ENCODE measurements at places on chromosomes 11 and 22.

- DNase-seq = no peak
These were observed 34.7 kb downstream of the CHRDL2 start for GRCh38 chr11:74696500-74696899.

DNA sequence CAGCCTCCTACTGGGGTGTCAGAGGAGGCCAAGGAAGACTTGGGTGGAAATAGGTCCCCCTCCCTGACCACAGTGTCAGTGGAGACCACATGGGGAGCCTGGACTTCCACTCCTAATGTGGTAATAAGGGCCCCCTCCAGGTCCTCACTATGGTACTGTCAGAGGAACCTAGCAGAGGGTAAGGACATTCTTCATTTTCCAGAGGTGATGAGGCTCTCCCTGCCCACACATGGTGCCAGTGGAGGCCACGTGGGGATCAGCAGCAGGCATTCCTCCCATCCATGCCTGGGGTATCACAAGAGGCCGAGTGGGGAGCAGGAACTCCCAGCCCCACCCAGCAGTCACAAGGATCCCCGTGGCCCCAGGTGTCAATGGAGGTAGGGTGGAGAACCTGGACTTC, 6.5 kb upstream of the CLDN5 start:
- no peak for DNase-seq

DNA sequence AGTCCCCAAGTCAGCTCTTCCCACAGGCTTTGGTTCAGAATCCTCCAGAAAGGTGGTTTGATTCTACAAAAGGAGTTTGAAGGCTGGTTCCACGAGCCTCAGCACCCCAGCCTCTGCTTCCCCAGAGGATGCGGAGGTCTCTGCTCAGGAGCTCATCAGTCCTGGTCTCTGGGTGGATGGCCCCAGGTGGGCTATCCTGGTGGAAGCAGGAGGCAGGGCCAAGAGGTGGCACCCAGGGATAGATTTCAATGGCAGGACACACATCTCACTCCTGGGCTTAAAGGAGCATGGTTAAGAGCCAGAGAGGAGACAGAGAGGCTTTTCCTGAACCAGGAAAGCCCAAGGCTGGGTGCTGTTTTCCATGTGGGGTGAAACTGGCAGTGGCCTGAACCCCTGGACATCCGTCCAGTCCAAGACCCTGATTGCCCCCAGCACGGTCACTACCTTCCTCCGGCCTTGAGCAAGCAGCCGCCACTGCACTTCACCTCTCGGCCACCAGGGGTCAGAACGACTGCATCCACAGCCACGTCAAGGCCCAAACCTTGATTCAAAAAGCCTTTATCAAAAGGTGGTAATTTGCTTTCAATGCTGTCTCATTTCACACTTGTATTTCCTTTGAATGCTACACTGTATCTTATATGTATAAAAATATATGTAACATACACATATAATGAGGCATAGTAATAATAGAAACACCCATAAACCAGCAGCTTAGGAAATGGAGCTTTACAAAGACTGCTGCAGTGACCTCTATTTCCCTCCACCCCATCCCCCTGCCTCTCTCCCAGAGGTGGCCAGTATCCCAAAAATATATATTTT, 19.3 kb upstream of the FXYD2 start:
- peak; percentile 76 for DNase-seq

DNA sequence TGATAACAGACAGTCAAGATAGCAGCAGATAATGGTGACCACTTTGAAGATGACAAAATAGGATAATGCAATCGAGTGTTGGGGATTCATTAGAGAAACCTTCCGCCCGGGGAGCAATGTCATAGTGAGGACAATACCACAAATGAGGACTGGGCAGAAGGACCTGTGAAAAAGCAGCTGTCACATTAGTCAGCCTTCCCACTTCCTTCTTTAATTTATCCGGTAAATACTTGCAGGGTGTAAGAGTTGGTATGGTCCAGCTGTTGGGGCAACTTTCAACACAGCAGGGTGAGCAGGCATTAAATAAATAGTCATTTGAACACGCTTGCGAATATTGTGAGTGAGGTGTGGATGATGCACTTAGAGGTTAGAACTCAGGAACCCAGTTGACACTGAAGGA, 132.5 kb upstream of the KIRREL3 start:
- DNase-seq = no peak

DNA sequence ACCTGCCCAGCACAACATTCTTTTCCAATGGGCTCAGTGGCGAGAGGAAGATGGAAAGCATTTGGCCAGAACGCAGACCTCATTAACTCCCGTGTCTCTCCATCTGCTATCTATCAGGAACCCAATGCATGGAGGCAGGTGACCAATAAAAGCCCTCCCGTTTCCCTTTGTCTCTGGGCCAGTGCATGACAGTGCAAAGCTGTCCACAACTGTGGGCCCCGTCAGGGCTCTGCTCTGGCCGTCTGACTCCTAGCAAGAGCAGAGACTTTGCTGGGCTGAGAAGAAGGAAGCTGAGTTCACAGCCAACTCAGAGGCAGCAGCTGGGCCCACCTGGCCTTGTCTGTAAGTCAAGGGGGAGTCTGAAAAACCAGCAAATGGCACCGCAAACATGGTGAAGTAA, 177.8 kb downstream of the TENM4 start:
- no peak for DNase-seq

- no peak for DNase-seq
These were observed 31.4 kb downstream of the PAK1 start for GRCh38 chr11:77442394-77443053.

DNA sequence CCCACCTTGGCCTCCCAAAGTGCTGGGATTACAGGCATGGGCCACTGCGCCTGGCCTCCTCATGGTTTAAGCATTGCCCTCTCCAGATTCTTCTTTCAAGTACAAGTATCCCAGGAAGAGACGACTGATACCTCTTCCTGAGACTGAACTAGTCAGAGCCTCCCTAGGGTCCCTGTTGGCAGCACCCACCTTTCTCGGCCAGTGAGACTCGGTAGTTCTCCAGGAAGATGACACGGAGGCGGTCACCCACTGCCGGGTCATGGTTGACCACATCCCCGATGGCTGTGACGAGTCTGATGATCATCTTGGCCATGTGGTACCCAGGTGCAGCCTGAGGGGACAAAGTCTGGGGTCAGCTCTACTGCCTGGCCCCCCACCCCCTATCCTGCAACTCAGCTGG, 7.2 kb upstream of the RASGRP2 start:
- DNase-seq = no peak

- no peak for DNase-seq
These were observed 63.8 kb upstream of the CLMP start for GRCh38 chr11:123258877-123259276.

GRCh38 chr11:3623767-3624458, 17.9 kb downstream of the ART5 start:
- DNase-seq = no peak

DNA sequence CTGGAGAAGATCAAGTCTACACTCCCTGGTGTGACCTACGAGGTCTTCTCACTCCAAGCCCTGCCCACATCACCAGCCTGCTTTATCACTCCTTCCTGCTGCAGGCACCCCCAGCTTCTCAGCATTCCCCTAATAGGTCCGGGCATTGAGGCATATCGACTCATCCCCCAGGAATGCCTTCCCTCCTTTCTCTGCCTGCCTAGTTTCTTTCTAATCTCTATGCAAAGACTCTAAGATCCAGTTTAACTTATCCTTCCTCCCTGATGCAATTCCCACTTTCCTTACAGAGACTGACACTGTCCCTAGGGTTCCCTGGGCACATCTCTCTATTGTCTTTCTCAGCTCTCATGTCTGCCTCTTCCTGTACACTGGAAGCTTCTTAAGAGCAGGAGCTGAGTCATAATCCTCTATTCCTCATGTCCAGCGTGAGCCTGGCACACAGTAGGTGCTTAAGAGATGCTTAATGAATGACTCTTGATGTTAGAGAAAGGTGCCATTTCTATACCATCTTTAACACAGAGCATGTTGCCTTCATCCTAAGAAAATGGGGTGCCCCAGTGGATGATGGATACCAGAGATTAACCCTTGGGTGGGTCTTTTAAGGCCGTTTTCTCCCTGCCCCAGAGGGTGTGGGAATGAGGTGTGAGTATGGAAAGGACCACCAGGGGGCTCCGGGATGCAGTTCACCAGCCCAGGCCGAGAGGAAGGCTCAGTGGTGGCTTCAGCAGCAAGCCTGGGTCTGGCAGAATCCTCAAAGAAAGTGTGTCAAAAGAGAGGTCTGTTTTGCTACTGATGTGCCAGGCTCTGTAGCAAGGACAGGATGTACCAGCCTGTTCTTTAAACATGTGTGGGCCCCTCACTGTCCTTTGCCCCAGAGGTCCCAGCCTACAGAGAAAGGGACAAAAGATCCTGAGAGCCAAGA, 34.7 kb downstream of the PARVA start:
- no peak for DNase-seq

DNA sequence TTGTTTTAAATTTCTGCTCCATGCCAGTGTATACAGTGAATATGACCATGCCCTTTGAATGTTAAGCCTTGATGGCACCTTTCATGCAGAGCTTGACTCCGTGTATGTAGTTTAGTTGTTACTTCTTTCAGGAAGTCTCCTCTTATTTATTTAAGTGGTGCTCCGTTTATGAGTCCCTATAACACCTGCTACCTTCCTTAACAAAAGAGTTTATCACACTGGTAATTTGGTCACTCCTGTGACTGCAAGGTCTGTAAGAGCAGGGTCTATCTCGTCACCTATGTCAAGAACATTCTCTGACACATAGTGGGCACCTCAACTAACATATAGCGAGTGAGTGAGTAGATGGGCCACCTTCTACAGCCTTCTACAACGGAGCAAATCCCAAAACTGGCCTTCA, 152.5 kb downstream of the CCDC34 start:
- no peak for DNase-seq

DNA sequence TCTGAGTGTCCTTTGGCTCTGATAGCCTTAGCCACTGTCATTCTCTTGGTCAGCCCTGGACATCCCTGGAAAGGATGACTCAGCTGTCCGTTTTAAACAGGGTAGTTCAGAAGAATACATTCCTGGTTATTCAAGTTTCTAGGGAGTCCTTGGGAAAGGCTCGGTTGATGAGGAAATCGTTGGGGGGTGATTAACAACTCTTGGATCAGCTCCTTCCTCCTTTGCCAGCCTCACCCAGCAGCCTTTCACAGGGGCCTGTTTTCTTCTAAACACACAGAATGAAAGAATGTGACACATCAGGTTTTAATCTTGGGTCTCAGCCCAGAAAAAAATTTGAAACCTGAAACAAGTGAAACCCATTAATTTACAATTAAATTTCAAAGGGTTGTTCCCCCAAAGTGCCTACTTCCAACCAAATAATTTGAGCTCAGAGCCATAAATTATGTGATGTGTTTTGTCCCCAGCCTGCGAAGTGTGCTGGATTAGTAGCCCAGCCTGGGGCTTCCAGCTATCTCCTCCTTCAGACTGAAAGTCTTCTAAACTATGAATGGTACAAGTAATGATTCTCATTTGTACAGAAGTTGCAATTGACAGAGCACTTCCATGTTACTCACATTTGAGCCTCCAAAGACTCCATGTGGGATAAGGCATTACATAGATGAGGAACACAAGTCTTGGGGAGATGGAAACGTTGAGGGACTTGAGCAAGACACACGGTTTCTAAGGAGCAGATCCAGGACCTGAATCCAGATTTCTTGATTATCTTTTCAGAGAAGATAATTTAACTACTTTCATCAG, 19.3 kb upstream of the MRGPRX2 start:
- no peak for DNase-seq

GRCh38 chr11:13333456-13333957, 55.9 kb downstream of the BMAL1 start:
- no peak for DNase-seq

DNA sequence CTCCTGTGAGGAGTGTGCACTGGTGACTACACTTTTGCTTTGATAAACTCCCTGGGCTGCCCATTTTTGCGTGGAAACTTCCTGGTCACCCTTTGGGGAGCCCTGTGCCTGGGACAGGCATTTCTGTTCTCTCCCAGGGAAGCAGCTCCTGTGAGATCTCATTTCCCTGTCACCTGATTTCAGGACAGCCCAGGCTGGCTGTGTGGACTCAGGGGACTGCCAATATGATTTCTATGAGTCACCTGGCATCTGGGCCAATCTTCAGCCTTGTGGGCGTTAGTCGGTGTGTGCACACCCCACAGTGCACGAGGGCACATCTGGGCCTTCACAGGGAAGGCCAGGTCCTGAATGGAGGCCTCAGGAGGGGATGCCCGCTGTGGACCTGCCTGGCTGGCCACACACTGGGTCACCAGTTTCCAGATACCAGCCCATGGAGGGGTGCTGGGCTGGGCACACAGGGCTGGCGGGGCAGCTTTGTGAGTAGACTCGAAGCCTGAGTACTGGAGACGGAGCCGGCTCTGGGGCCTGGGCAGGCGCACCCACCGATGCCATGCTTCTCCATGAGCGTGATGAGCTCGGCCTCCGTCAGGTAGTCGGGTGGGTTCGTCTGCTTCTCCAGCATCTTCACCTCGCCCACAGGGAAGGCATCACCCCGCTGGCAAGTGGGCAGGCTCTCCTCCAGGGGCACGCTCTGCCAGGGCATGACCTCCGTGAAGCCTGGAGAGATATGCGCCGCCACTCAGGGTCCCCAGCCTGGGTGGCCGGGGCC, 9.4 kb upstream of the PPM1F start:
- no peak for DNase-seq

GRCh38 chr11:112525270-112525669, 264.6 kb upstream of the PLET1 start:
- no peak for DNase-seq

- no peak for DNase-seq
These were observed 781 bp downstream of the SIDT2 start for GRCh38 chr11:117179048-117179999.

DNA sequence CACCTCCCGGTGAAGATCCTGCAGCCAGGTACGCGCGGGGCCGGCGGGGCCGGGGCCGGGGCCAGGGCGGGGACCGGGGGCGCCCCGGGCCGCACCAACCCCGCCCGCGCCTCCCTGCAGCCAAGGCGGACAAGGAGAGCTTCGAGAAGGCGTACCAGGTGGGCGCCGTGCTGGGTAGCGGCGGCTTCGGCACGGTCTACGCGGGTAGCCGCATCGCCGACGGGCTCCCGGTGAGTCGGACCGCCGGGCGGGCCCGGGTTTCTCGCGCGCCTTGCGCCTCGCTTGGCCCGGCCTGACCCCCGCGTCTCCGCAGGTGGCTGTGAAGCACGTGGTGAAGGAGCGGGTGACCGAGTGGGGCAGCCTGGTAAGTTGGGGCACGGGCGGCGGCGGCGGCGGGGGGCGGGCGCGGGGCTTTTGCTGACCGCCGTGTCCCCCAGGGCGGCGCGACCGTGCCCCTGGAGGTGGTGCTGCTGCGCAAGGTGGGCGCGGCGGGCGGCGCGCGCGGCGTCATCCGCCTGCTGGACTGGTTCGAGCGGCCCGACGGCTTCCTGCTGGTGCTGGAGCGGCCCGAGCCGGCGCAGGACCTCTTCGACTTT, 531 bp downstream of the PIM3 start:
- no peak for DNase-seq

GRCh38 chr11:13577881-13578280, 82.1 kb upstream of the PTH start:
- no peak for DNase-seq

Measured in activated gamma-delta T cell treated with anti-CD3 and anti-CD28 coated beads, Interleukin-2, amount 50 U/mL, for 16 hours (primary cell).